Activated T-cell treated with anti-CD3 and anti-CD28 coated beads, Interleukin-2, amount 50 U/mL, for 72 hours (primary cell): ENCODE measurements at places on chromosomes 3 and 15. TPM values are rescaled to one million over a fixed set of nuclear protein-coding genes. Genes with fewer than 3 reads are reported as not detected.

- DNase-seq = no peak
Observed at GRCh38 chr3:187359798-187360486, 8.2 kb upstream of the RTP4 start.

DNA sequence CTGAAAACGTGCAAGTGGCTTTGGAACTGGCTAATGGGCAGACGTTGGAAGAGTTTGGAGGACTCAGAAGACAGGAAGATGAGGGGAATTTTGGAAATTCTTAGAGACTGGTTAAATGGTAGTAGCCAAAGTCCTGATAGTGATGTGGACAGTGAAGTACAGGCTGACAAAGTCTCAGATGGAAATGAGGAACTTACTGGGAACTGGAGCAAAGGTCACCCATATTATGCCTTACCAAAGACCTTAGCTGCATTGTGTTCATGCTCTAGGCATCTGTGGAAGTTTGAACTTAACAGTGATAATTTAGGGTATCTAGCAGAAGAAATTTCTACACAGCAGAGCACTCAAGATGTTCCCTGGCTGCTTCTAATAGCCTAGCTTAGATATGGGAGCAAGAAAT is 28.6 kb upstream of the SERPINI2 start:
- DNase-seq = no peak

- DNase-seq = no peak
Observed at GRCh38 chr3:49484471-49484870, 14.4 kb downstream of the DAG1 start.

- DNase-seq = no peak
Observed at GRCh38 chr3:123090728-123091531, 24.1 kb downstream of the PDIA5 start.

DNA sequence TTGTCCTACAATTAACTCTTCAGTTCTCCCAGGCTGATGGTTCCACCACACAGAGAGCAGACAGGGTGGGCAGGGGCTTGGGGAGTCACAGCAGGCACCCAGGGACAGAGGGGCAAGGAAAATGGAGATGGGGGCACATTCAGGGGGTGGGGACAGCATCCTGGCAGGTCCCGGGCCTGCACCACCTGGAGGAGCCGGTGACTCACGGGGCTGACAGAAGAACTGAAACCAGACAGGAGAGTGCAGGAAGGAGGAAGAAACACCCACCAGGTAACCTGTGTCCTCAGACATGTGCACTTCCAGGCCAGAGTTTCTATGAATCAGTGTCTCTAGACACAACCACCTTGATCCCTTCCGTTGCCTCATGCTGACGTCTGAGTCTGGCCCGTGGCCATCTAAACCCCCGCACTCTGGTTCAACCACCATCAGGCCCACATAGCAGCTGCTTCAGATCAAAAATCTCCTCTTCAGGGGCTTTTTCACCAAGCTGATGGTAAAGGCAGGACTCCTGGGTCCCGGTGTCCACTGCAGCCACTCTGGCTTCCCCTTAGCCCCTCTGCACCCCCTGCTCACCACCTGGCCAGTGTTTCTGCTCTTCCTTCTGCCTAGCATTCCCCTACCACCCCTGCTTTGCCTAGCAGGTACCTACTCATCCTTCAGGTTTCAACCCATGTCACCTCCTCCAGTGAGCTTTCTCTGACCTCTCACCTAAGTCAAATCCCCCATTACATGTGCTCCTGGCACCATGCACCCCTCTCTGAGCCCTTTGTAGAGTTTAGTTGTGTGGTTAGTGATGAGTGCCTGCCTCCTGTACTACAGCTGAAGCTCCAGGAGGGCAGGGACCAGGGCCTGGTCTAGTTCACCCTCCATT is 16.5 kb upstream of the CYP11A1 start:
- peak; percentile 80 for DNase-seq

- no peak for DNase-seq
Observed at GRCh38 chr3:154275965-154276364, 48.3 kb downstream of the DHX36 start.

DNA sequence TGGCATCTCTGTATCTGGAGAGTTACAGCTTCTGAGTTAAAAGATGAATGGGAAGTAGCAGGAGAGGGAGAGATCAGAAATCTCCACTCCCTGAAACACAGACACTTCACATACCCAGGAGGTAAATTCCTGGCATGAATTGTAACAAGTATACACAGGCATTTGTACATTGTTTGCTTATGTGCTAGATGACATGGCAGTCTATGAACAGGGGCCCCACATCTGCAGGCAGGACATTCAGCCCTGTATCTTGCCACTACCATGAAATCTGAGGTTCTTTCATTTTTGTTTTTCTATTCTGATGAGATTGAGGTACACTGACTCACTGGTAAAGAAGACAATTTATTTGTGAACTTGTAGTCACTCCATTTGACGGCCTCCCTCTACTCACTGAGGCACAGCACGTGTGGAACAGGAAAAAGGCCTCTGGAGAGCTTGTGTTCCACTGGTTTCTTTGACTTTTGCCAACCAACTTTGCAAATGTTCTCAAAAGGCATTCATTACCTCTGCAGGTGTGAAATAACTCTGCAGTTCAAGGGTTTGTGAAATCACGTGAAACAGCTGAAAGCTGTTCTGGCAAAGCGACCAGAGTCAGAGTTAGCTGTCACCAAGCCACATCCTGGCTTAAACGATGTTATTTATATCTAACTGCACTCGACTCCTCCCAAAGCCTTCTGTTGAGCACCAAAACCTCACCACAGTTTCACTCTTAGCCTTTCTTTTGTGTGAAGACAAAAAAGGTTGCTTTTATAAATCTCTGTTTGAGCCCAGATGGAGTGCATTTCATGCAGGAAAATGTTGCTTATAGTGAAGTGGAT is 401.3 kb upstream of the CFAP20DC start:
- DNase-seq = peak; percentile 73

DNA sequence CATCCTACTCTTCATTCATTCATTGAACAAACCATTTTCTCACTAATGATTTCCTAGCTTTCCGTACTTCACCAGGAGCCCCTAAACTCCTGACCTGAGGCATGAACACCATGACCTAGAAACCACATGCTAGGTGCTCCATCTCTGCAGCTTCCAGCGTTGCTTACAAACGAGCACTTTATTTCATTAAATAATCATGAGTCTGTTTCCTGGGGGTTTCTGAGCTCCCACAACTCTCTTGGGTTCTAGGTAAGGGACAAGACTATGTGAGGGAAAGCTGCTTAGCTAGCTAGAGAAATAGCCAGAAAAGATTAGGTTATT is 1.3 kb downstream of the MAP2K1 start:
- no peak for DNase-seq

GRCh38 chr3:177388209-177388608 is 190.9 kb upstream of the TBL1XR1 start:
- no peak for DNase-seq

- DNase-seq = no peak
Observed at GRCh38 chr15:96058103-96058851, 272.2 kb upstream of the NR2F2 start.

GRCh38 chr3:141379250-141379966 is 11.1 kb downstream of the ZBTB38 start:
- peak; percentile 16 for DNase-seq

- no peak for DNase-seq
Observed at GRCh38 chr15:101558221-101558941, 68.9 kb upstream of the PCSK6 start.

DNA sequence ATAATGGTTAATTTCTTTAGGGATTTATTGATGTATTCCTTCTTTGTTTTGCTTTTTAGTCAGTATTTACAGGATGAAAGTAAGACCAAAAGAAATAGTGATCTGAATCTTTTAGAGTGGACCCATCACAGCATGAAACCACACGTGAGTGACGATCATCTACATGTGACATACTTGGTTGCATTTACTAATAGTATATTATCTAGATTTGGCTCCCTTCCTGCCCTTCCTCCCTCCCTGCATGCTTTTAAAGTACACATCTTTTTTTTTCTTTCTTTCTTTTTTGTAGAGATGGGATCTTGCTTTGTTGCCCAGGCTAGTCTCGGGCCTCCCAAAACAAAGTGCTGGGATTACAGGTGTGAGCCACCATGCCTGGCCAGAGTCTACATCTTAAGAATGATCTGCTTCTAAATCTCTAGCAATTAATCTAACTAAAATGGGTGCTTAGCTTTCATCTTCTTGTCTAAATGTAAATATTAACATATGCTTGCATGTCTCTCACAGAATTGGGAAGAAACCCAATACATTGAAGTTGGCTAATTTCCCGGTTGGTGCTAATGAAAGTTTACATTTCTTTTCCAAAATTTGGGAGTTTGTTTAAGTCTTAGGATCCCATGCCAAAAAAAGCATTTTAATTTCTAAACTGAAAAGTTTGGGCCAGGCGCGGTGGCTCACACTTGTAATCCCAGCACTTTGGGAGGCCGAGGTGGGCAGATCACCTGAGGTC is 38.0 kb downstream of the SENP2 start:
- no peak for DNase-seq

- DNase-seq = no peak
Observed at GRCh38 chr15:65405791-65406423, 16.8 kb downstream of the IGDCC4 start.

DNA sequence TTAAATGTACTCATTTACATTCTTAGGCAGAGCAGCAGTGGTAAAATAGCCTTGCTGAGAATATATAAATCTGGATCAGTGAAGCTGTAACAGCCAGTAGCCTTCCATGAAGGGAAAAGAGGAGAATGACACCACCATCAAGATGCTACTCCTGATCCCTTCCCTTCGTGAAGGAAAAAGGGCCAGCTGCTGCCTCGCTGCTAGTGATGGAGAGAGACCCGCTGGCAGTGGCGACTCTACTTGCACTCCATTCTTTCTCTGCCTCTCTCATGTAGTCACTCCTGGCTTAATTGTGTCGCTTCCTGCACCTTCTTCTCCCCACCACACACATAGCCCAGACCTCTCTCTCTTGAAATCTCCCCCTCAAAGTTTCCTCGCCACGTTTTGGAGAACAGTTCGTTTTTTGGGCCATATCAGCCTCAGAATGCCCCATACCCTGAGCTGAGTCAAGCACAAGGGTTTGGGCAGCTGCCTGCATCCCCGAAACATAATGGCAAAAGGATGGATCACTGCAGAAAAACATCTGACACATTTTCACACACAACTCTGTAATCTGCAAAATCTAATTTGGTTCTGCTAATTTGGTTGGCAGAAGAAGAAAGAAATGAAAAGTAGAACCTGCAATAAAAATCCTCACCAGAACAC is 460.3 kb upstream of the IL12A start:
- no peak for DNase-seq

DNA sequence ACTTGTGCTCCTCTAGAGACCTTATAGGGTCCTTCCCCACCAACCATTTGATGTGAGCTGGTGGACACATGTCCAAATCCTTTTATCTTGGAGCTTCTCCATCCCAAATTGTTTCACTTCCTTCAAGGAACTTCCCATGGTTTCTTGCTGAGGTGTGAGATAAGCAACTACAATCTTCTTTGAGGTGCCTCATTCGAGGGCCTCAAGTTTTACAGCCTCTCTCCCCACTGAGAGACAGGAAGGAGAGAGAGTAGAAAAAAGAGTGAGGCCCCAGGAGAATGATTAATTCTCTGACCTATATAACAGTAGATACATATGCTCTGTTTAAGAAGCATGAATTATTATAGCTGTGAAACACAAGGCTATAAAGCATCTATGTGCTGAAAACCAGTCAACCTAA is 70.5 kb downstream of the SUMF1 start:
- no peak for DNase-seq

DNA sequence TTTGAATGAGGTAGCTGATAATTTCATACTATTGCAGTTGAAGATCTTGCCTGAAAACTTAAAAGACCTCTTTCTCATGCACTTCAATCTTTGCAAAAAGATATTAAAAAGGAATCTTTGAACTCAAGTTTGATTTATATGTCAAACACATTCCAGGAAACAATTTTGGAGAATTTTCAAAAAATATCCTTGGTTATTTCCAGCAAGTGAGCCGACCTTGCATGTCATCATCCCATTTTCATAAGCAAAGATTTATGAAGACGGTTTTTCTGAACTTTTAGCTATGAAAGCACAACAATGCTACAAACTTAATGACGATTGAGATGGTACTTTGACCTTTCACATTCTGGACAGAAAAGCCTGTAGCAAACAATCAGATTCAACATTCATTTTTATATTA is 95.6 kb downstream of the RFX7 start:
- no peak for DNase-seq

DNA sequence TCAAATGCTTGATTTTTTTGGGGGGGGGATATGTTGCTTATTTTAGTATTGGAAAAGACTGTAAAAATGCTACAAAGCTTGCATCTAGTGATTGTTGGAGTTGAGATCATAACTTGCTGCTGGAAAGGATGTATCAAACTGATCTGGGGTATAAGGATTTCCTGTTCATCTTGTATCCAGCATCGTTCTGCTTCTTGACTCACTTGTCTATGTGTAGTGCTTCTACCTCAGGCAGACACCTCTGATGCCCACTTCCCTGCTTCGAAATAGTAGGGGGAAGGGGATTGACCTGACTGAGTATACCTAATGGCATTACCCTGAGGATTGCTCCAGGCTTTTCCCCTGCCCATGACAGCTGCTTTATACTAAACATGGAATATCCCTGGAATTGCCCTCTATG is 42.7 kb downstream of the STT3B start:
- DNase-seq = no peak

GRCh38 chr3:60847791-60848190 is 403.5 kb downstream of the FHIT start:
- DNase-seq = no peak

DNA sequence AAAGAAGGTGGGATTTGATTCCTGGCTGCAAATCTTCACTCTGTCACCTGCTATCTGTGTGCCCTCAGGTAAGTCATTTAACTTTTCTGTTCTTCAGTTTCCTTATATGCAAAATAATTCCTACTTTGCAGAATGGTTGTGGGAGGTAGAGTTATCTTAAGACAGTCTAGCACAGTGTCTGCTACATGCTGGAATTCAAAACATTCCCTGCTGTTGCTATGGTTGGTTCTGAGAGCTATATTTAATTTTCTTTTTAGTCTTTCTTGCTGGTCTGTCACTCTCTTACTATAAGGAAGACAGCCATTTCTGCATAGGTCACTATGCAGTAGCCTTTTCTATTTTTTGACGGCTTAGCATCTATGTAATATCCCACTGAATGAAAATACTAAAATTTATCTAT is 4.0 kb upstream of the ADPGK start:
- no peak for DNase-seq

GRCh38 chr3:65284546-65284945 is 596.7 kb upstream of the ADAMTS9 start:
- no peak for DNase-seq

GRCh38 chr3:112633757-112634156 is 7.2 kb downstream of the CCDC80 start:
- no peak for DNase-seq

DNA sequence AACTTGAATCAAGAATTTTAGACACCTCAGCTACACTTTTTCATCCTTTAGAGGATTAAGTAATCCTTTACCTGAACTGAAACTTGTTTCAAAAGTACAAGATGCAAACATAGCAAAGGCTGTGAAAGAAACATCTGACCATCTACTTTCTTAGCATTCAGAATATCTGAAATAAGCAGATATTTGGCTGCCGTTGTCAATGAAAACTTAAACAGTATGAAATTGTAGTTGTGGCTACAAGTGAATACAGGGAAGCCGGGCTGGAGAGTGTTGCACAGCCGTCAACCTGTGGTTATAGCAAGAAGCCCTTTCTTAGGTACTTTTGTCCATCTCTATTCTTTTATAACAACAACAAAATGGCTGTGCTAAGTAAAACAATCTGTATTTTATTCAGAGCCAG is 6.9 kb upstream of the CX3CR1 start:
- no peak for DNase-seq

- DNase-seq = no peak
Observed at GRCh38 chr3:129378949-129379348, 49.5 kb downstream of the EFCAB12 start.

POPDC2 gene
- 7.2 TPM for total RNA-seq

GABRA5 gene
- total RNA-seq = not detected

ROBO2 gene
- not detected for total RNA-seq

RBMS3 gene
- total RNA-seq = 2.5 TPM

IL17RB gene
- total RNA-seq = 2.1 TPM

PATL2 gene
- total RNA-seq = 50.8 TPM

PTX3 gene
- 0.65 TPM for total RNA-seq
